ENCODE measurements at places on chromosomes 1 and 21. TPM values are rescaled to one million over a fixed set of nuclear protein-coding genes. Genes with fewer than 3 reads are reported as not detected.

HMGCS2 gene
- total RNA-seq, result 20.2 TPM

SCCPDH gene
- total RNA-seq, result 30.9 TPM

NBL1 gene
- 63.7 TPM for total RNA-seq

GRCh38 chr1:99755664-99756063, 10.8 kb downstream of the FRRS1 start:
- no peak for DNase-seq

NASP gene
- total RNA-seq, result 38.2 TPM

All from left cardiac atrium (tissue), 4 donors.